ENCODE measurements at places on chromosomes 2 and 18.

- DNase-seq: no peak
Measured at GRCh38 chr18:56869189-56869777, 218.1 kb downstream of the WDR7 start.

- DNase-seq: no peak
Measured at GRCh38 chr18:8556424-8556823, 52.8 kb upstream of the RAB12 start.

GRCh38 chr18:24546307-24546706 lies 85.9 kb downstream of the HRH4 start:
- no peak for DNase-seq

GRCh38 chr2:174996622-174997021 lies 8.6 kb downstream of the CHN1 start:
- DNase-seq: no peak

DNA sequence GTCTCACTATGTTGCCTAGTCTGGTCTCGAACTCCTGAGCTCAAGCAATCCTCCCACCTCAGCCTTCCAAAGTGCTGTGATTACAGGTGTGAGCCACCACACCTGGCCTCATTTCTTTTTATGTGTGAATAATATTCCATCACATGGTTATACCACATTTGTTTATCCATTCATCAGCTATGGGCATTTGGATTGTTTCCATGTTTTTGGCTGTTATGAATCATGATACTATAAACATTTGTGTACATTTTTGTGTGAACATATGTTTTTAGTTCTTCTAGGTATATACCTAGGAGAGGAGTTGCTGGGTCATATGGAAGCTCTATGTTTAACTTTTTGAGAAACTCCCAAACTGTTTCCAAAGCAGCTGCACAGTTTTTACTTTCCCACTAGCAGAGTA lies 24.4 kb downstream of the PKP4 start:
- no peak for DNase-seq

GRCh38 chr2:240387669-240388358 lies 47.6 kb upstream of the GPC1 start:
- DNase-seq: no peak

DNA sequence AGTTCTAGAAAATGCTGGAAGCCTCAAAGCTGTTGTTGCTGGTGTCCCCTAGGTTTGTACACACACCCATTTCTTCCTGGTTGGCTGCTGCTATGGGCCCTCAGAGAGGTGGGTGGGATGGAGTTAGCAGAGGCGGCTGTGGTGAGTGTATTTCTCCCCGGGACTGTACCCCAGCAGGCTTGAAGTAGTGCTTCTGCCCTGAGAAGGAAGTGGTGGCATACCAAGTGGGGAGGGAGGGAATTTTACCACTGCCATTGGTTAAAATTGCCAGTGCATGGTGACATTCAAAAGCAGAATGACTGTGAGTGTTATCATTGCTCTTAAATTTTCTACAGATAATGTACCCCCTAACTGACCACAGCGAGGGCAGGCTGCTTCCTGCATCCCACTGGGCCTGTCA lies 125.6 kb upstream of the CAPN13 start:
- no peak for DNase-seq

- DNase-seq: no peak
Measured at GRCh38 chr2:188956961-188957360, 17.2 kb upstream of the COL3A1 start.

GRCh38 chr2:228956701-228957474 lies 314.2 kb downstream of the PID1 start:
- DNase-seq: no peak

GRCh38 chr2:20647738-20648137 lies 3.2 kb downstream of the HS1BP3 start:
- no peak for DNase-seq

DNA sequence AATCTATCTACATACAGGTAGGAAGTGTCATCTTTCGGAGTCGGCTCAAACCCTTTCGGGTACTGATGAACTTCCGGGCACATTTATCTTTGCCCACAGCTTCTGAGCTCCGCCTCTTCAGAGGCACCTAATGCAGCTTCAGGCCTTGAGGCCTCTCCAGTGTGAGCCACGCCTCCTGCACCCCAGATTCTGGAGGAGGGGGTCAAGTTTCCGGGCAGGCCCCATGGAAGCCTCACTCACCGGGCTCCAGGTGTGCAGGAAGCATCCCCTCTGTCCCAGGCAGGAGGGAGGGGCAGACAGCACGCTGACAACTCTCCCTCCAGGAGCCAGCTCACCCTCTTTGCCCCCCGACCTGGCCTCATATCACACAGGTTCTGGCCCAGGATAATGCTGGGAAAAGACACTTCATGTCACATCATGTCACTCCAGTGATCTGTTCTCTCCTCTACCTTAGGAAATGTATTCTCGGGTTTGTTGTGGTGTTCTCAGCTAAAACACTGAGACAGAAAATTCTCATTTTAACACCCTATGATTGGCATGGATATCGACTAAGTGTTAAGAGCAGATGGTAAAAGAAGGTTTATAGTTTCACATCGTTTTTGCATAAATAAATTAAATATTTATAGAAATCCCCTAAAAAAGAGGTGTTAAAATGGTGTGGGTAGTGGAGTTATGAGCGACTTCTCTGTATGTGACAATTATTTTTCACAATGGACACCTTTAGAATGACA lies 46.2 kb upstream of the COPS8 start:
- DNase-seq: no peak

- DNase-seq: peak; percentile 28
Measured at GRCh38 chr18:74499633-74500032, 3.5 kb downstream of the CNDP2 start.

GRCh38 chr2:96584017-96584416 lies 47.5 kb downstream of the ARID5A start:
- no peak for DNase-seq
